Brain (organoid and tissue), 16 donors: ENCODE measurements at places on chromosomes 2 and 18. TPM values are rescaled to one million over a fixed set of nuclear protein-coding genes. Genes with fewer than 3 reads are reported as not detected.

GRCh38 chr18:61549416-61549815 lies 216.2 kb downstream of the CDH20 start:
- DNase-seq = no peak

GRCh38 chr18:596288-596881 lies 403 bp upstream of the CLUL1 start:
- DNase-seq = peak; percentile 92

GRCh38 chr18:58057291-58057965 lies 13.4 kb downstream of the NEDD4L start:
- DNase-seq = no peak

DNA sequence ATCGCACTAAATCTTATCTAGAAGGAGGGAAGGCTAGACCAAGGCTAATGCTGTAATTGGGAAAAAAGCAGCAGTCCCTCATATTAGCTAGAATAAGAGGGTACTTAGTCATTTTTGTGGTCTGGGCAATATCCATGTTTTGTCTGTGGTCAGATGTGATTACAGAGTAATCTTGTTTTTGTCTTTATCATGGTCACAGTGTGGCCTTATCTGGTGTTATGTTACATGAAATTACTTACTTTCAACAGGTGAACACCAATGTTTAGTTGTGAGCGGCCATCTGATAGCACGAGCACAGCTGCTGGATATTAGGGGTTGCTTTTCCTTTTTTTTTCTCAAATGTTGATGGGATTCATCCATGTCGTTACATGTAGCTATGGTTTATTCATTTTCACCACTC lies 23.7 kb upstream of the PLEKHM3 start:
- DNase-seq = no peak

DNA sequence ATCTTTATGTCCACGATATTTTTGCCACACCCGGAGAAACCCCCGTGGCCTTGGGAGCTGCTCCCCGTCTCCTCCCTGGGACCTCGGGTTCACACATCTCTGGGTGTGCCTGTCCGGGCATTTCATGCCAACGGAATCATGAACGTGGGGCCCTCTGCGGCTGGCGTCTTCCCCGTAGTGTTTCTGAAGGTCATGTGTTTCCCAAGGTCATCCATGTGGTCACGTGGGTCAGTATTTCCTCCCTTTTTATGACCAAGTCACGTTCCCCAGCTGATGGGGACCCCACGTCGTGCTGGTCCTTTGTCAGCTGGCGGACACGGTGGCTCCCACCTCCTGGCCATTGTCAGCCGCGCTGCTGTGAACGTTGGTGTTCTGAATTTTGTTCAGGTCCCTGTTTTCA lies 135.7 kb downstream of the NFATC1 start:
- DNase-seq = no peak

- DNase-seq = peak; percentile 49
Measured at GRCh38 chr2:10284108-10284870, 18.4 kb upstream of the HPCAL1 start.

GRCh38 chr2:75570948-75571729 lies 10.4 kb upstream of the EVA1A start:
- peak; percentile 7 for DNase-seq

DNA sequence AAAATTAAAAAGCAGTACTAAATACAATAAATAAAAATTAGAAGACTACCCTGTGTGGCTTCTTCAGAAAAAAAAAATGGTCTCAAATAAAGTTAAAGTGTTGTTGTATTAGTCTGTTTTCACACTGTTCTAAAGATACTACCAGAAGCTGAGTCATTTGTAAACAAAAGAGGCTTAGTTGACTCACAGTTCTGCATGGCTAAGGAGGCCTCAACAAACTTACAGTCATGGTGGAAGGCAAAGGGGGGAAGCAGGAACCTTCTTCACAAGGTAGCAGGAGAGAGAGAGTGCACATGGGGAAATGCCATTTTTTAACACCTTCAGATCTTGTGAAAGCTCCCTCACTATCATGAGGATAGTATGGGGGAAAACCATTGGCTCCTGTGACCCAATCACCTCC lies 612.8 kb downstream of the RNF144A start:
- no peak for DNase-seq

The CCDC121 gene
- polyA plus RNA-seq = 3.0 TPM

- no peak for DNase-seq
Measured at GRCh38 chr2:167181134-167181533, 292.9 kb downstream of the XIRP2 start.

The HOXD12 gene
- 1.3 TPM for polyA plus RNA-seq

DNA sequence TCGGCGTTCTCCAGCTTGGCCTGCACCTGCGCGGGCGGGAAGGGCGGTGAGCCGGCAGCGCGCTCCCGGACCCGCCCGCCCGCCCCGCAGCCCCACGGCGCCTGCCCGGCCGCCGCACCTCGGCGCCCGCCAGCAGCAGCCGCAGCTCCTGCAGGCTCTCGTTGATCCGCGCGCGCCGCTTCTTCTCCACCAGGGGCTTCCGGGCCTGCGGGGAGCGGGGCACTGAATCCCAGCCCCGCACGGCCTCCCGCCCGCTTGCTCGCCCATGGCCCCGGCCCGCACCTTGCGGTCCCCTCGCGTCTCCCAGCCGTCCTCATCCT lies 335 bp downstream of the HES6 start:
- DNase-seq = no peak

- no peak for DNase-seq
Measured at GRCh38 chr2:216987252-216987821, 127.5 kb upstream of the TNP1 start.

The AMER3 gene
- polyA plus RNA-seq = 5.7 TPM

The TSPYL6 gene
- polyA plus RNA-seq = not detected

DNA sequence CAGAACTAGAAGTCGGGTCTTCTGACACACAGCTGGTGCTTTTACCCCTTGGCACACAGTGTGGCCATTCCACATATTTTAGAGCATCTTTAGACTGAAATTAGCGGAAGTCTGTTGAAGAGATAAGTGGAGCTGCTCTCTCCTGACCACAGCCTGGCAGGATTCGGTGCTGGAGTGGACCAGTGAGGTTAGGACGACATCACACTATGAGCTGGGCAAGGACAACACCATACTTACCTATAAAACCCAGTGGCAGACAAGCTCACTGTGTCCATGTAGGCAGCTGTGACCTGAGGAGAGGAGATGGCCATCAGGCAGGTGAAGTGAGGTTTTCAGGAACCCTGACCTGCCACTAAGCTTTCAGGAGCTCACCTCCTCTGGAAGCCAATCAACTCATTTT lies 70.1 kb downstream of the XDH start:
- no peak for DNase-seq

The MPV17 gene
- 92.8 TPM for polyA plus RNA-seq

GRCh38 chr18:6210349-6211173 lies 204.2 kb downstream of the L3MBTL4 start:
- DNase-seq = no peak

DNA sequence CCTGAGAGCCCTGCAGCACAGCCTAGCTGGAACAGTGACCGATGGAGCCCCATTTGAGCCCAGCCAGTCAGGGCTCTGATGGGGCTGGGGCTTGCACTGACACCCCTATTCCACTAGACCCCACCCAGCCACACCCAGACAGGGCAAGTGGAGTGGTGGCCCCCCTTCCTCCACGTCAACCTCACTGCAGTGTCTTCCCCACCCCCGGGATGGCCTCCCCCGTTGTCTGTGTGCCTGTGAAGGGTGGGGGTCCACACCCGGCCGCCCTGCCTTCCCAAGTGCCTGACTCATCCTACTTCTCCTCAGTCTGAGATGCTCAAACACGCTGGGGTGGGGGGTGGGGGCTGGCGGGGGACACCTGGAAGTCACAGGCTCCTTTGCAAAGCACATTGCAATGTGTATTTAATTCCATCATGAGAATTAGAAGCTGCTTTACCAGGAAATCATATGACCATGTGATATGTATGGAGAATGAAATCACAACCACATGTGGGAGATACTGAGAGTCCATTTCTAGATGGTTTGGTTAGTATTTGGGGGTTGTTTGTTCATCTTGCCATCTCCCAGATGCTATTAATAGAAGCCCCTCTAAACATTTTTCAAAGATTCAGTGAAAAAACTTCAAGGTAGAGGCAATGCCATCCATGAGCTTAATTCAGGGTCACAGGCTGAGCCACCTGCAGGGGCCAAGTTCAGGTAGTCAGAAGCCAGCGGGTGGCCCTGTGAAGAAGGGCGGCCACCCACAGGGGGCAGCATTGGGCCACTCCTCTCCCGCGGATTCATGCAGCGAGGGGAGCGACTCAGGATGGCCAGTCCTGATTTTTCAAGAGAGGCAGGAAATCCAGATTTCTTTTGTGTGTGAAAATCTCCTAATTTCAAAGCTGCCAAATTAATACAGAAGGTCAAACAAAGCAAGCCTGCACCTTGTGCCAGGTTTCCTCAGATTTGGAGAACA lies 22.7 kb upstream of the GMPPA start:
- DNase-seq = peak; percentile 55

DNA sequence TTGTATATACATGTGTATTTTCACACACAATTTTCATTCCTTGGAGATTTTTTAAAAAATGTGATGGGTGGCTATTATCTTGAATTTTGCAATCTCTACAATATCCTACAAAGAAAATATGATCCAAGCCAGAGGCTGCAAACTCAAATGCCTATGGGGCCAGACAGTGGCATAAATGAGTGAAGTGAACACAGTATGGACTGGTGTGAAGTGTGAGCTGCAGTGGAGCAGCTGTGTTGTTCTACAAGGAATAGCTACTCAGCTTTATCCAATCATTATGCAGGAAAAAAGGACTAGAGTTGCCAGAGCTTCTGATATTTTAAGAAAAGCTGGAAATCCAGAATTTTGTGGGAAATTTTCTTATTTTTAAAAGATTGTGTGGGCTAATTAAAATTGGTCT lies 62.1 kb downstream of the ARHGEF33 start:
- DNase-seq = peak; percentile 67

The ANKRD62 gene
- polyA plus RNA-seq = not detected

The OBSL1 gene
- polyA plus RNA-seq = 91.4 TPM

- DNase-seq = peak; percentile 40
Measured at GRCh38 chr2:1869987-1870386, 125.7 kb upstream of the PXDN start.

DNA sequence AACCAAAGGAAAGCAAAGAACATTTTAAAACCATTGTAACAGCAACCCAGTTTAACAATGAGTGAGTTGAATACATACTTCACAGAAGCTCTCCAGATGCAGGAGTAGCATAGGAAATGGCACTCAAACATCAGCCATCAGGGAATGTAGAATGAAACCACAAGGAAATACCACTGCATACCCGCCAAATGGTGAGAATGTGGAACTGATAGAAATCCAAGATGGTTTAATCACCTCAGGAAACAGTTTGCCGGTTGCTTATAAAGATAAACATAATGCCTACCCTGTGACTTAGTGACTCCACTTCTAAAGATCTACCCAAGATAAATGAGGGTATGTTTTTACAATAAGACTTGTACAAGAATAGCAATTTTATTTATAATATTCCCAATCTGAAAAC lies 132.0 kb downstream of the GALNT1 start:
- DNase-seq = no peak

The ADRA2B gene
- polyA plus RNA-seq = 0.48 TPM

DNA sequence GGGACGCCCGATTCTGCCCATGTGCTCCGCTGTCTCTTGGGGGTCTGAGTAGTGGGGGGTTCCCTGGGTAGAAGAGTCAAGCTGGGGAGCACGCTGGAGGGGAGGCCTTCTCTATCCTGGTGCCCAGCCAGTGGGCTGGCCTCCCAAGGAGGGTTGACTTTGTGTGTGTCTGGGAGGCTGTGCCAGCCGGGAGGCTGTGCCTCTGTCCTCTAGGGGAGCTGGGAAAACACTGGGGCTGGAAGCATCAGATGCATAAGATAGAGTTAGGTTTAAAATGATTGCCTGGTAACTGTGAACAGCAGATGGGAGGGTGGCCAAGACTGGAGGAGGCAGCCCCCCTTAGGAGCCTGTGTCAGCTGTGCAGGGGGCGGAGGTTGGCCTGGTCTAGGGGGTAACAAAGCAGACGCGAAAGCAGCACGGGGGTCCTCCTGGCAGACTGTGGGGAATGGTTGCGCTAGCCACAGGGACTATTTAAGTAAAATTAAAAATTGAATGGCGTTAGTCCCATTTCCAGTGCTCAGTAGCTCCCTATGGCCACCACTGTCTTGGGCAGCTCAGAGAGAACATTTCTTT lies 1.3 kb downstream of the ING5 start:
- DNase-seq = peak; percentile 51

GRCh38 chr2:98448441-98449145 lies 3.9 kb downstream of the INPP4A start:
- no peak for DNase-seq

DNA sequence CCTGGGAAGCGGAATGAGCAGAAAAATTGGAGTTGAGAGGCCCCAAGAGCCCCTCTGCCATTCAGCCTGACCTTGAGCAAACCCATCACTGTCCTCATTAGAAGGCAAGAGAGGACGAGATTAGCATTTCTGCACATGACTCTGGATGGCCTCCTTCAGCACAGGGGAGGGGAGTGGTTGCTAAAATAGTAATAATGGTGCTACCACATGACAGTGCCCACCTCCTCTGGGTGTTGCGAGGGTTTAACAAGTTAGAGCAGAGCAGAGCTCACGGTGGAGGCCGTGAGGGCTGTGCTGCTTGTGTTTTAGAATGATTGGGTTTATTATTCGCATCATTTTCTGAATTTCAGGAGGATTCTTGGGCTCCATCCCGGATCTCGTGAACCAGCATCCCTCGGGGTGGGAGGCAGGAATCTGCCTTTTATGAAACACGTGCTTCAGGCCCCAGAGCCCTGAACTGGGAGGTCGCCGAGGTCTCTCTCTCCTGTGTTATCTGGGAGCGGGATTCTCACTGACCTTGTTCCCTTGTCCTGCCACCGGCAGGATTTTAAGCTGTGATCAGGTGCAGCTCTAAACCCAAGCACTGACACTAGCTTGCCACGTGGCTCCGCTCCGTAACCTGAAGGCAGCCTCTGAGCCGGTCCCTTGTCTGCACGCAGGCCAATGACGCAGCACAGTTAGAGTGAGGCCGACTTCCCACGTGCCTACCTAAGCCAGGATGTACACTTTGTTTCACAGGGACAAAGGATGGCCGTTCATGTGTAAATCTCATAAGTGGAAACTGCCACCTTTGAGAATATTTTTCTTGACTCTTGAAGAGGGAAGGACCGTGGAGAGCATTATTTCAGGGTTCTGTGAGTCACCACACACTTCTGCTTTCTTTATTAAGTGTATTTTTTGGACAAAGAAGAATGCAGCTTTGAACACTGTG lies 142.3 kb downstream of the ACOXL start:
- no peak for DNase-seq

- peak; percentile 64 for DNase-seq
Measured at GRCh38 chr2:214481204-214481603, 70.3 kb downstream of the VWC2L start.

The SCN7A gene
- polyA plus RNA-seq = 0.08 TPM

DNA sequence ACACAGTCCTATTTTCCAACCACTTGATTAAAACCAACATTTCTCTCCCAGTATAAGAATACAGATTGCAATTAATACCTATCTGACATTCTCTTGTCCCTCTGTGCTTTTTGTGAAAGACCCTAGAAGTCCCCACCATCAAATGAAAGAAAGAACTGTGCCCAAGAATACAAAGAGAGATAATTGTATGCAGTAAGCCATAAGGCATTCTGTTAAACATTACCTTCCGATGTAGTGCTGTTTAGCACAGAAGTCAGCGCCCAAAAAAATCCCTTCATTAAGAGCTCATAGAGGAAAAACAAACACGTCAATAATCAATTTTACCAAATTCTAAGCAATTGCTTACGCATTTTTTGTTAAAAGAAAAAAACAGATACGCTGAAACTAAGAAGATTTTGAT lies 41.1 kb downstream of the ZNF516 start:
- no peak for DNase-seq

The PKDCC gene
- polyA plus RNA-seq = 4.1 TPM

- peak; percentile 74 for DNase-seq
Measured at GRCh38 chr18:12703664-12704063, 822 bp downstream of the PSMG2 start.

- no peak for DNase-seq
Measured at GRCh38 chr2:234939576-234939975, 12.2 kb upstream of the SH3BP4 start.
